ENCODE measurements at places on chromosomes 6 and 20.

DNA sequence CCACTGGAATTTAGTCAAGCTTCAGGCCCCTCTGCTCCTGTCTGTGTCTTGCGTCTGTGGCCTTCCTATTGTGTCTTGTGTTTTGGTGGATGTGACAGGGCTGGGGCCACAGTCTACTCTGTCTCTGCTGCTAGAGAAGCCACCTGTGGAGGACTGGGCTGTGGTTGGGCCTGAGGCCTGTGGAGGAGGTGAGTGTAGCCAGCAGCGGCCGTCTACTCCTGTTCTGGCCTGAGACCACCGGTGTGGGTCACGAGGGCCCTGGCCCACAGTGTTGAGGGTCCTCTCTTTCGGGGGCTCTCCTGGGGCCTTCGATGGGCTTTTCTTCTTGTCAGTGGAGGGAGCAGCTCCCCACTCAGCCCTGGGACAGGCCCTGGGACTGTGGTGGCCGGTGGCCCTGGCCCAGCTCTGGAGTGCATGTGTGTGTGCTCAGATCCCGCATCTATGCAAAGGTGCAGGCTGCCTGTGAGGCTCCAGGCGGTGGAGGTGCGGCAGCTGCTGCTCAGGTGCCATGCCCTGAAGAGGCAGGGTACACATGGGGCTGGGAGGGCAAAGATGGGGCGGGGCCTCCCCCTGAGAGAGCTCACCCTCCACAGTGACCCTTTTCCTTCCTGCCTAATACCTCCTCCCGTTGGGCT lies 20.8 kb downstream of the SDCBP2 start:
- no peak for DNase-seq

DNA sequence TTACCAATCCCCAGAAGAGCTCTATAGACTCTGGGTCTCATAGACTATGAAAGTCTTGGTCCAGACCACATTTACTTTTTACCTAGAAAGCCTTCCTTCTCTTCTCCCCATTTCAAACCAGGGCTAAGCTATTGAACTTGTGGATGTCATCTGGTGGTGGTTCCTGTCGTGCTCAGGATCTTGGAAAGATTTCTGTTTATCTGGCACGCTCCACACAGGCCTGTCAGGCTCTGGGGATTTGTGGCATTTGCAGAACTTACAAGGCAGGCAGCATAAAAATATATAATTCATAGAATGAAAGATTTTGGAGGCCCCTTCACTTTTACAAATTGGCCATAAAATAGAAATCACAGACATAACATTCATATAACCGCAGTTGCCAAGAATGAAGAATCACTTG lies 188.1 kb downstream of the UST start:
- no peak for DNase-seq

GRCh38 chr6:140101367-140101766 lies 726.9 kb upstream of the CITED2 start:
- peak; percentile 2 for DNase-seq

GRCh38 chr6:16274483-16274882 lies 36.1 kb downstream of the GMPR start:
- no peak for DNase-seq

DNA sequence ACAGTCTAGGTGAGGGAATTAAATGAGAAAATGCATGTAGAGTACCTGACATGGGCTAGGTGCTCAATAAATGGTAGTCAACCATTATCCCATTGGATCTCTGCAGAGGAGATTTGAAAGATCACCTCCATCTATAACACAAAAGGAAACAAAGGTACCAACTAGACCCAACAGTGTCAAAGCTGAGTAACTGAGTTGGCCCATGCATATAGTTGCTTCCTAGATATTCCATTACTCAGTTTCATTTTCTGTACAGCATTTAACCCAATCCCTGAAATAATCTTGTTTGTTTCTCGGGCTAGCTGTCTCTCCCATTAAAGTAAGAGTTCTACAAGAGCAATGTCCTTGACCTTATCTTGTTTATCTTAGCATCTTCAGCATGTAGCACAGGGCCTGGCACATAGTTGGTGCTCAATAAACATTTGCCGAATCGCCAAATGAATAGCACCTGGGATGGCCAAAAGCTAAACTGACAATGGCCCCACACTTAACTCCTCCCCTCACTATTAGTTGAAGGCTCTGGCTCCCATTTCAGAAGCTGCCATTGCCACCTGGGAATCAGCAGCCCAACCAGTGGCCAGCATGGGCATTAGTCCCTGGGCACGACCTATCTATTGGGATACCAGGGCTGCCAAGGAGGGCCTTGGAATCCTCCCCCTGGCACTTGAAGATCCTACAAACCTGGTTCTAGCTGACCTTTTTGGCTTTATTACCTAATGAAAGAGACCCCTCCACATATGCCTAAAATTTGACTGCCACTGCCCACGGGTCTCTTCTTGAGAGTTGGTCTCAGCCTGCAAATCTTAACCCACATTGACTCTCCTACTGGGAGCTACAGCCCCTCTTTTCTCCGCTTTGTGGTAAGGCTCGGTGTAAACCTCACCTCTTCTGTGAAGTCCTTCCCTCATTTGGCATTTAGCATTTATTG lies 22.6 kb downstream of the BCL2L1 start:
- DNase-seq = no peak

DNA sequence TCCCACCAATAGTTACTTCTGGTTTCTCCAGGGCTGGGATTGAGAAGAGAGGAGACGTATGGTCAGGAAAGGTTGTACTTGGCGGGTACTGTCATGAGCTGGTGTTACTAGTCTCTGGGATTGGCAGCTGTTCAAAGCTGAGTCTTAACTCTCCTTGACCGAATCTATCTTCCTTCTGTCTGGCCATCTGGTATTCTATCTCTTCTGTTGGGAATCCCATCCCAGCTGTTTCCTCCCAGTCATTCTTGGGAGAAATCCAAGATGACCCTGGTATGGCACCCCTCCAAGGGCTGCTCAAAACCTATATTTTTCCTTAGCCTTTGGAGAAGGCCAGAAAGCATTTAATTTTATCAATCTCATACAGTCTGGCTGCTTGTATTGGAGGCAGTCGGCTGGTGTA lies 287.0 kb upstream of the CHD6 start:
- DNase-seq = no peak

DNA sequence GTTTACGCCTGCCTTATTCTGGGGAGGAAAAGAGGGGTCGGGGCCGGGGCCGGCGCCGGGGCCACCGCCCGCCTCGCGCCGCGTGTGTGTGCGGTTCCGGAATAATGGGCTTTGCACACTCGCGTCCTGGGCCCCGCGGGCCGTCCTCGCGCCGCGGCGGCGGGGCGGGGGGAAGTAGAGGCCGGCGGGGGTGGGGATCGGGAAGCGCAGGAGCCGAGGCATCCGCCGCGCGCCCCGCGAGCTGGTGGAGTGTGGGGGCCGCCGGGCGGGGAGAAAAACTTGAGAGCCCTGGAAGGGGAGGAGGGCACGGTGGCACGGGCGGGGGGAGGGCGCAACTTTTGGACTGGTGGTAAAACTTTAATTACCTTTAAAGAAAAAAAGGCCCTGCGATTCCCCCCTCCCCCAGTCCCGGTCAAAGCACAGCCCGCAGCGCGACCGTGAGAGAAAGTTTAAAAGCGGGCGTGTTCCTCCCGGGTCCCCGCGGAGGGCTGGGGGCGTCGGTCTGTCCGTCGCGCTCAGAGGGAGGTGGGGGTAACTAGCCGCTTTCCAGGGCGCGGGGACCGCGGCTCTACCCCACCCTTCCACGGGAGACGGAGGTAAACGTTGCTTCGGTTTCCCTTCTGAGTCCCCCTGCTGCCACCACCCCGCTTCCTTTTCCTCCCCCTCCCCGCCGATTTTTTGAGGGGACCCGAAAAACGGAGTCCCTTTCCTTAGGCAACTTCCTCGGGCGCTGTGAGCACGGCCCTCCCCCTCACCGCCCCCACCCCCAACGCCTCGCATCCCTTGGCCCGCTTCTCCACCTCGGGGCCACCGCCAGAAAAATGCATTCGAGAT lies 1.9 kb downstream of the L3MBTL3 start:
- DNase-seq = peak; percentile 62

GRCh38 chr20:43824309-43825050 lies 90.2 kb upstream of the TOX2 start:
- no peak for DNase-seq

GRCh38 chr6:137443901-137444300 lies 50.3 kb downstream of the OLIG3 start:
- DNase-seq = no peak

DNA sequence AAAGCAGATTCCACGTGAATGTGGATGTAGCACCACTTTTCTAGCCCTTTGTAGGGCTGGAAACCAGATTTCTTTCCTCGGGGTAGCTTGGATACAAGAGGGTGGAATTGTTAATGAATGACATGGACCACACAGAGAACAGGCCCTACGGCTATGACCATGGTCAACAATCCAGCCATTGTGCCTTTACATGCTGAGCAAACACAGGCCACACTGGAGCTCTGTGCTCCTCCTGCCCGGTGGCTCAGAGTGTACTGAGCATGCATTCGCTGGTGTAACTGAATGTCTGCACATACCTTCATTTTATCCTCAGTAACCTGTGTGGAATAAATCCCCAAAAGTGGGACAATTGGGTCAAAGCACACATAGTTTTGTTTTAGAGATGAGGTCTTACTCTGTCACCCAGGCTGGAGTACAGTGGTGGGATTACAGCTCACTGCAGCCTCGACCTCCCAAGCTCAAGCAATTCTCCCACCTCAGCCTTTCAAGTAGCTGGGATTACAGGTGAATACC lies 32.8 kb downstream of the LRP11 start:
- DNase-seq = no peak

GRCh38 chr6:105932440-105932839 lies 153.7 kb upstream of the PRDM1 start:
- DNase-seq = no peak

DNA sequence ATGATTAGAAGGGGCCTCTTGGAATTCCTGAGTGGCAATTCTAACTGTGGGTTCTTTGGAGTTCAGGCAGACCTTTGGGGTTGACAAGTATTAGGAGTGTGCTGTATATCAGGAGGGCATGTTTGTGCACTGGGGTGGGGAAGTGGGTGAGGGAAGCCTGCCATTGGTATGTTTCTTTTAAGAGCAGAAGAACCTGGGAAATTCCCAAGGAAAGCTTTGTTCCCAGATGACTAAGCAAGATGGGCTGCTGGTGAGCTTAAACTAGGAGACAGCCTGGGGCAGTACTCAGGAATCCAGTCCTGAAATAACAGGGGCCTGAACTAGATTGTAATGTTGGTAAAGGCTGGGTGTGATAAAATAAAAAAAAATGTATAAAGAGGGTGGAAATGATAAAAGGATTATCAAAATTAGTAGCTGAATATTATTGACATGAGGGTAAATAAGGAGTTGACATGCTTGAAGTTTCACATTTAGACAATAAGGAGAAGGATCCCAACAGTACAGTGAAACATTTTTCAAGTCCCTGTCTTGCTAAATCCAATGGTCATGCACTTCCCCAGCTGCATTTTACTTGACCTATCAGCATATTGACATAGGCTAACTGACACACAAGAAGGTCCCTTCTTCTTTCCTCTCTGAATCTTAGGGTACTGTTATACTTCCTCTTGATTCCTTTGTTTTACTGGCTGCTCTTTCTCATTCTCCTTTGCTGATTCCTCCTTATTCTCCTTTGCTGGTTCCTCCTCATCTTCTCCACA lies 18.4 kb upstream of the IFNGR1 start:
- no peak for DNase-seq

- no peak for DNase-seq
Observed at GRCh38 chr20:52454660-52455059, 263.1 kb upstream of the ZFP64 start.

GRCh38 chr6:25167961-25168360 lies 111.2 kb upstream of the CARMIL1 start:
- DNase-seq = no peak

DNA sequence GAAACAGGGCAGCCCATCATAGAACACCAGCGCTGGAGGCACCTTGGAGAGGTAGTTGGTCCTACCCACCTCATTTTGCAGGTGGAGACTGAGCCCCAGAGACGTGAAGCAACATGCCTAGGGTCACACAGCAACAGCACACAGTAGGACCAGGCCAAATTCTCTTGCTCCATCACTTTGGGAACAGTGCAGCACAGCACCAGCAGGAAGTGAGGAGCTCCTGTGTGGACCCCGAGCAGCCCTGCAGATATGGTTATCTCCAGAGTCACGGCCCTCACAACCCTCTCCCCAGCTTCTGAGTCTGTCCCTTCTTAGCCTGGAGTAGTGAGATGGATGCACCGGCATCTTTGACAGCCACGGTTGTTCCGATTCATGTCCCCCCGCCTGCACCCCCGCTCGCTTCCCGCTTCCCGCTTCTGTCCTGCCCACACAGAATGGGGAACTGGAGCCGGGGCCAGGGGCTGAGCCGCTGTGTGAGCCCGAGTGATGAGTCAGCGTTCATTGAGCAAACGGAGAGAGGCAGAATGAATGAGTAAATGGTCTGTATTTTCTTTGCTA lies 72.6 kb upstream of the DUSP22 start:
- DNase-seq = no peak

GRCh38 chr6:14888575-14889000 lies 357.3 kb upstream of the JARID2 start:
- DNase-seq = no peak

GRCh38 chr20:42714298-42715141 lies 475.2 kb downstream of the PTPRT start:
- DNase-seq = no peak

DNA sequence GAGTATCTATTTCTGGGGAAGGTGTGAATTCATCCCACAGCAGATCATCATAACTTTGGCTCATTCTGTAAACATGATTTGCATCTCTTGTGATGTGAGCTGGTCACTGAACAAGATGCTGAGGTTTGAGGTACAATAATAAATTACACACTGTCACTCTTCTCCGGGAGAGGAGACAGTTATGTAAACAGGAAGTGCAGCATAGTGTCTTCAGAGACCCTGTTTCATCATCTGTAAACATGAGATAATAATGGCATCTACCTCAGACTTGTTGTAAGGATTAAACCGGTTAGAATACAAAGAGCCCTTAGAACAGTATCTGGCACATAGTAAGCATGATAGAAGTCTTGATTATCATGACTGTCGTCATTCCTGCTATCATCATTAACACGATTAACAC lies 125.2 kb downstream of the TBC1D7 start:
- DNase-seq = no peak

GRCh38 chr20:1383623-1384404 lies 9.0 kb downstream of the FKBP1A start:
- no peak for DNase-seq

DNA sequence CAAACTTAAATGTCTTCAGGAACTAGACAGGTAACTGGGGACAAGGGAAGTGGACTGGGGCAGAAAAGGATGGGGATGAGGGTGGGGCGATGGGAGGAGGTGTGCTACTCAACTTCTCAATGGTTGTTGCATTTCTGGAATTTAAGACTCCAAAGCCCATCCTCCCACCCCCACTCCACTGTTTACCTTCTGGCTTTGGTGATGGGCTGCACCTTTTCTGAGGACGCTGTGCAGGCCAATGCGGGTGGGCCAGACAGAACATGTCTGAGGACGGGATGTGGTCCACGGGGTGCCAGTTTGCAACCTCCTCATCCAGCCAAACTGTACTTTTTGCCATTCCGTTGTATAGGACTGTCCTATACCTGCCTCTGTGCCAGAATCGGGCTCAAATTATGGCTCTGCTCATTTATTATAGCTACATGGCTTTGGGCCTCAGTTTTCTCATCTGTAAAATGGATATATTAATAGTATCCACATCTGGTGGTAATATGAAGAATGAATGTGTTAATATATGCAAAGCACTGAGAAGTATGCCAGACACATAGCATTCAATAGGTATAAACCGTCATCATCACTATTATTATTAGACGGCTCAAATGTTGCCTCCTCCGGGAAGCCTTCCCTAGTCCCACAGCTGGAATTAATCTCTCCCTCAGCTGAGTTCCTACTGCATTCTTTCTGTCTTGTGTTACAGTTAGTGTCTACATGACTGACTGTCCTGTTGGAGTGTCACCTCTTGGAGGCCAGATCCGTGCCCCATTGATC lies 31.0 kb upstream of the VEGFA start:
- DNase-seq = no peak

Data from CD4-positive, alpha-beta T cell treated with Interleukin-21 for 1 hour (primary cell).